ENCODE measurements at places on chromosomes 3 and 15.

DNA sequence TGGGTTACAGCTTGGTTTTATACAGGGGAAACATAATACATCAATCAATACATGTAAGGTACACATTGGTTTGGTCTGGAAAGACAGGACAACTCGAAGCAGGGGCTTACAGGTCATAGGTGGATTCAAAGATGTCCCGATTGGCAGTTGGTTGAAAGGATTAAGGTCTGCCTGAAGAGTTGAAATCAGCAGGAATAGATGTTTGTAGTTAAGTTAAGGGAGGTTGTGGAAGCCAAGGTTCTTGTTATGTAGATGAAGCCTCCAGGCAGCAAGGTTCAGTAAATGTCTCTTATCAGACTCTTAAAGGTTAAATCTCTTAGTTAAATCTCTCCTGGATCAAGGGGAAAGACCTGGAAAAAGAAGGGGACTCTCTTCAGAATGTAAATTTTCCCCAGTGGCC is 58.4 kb upstream of the MINAR1 start:
- no peaks in the 10 kb centered on the region for H3K27me3 ChIP-seq
- no peaks in the 10 kb centered on the region for H3K36me3 ChIP-seq
- no peaks in the 10 kb centered on the region for H3K4me1 ChIP-seq
- H3K4me3 ChIP-seq, result no peak overlapping the region
- no peak overlapping the region for H3K27ac ChIP-seq
- no peak for DNase-seq

DNA sequence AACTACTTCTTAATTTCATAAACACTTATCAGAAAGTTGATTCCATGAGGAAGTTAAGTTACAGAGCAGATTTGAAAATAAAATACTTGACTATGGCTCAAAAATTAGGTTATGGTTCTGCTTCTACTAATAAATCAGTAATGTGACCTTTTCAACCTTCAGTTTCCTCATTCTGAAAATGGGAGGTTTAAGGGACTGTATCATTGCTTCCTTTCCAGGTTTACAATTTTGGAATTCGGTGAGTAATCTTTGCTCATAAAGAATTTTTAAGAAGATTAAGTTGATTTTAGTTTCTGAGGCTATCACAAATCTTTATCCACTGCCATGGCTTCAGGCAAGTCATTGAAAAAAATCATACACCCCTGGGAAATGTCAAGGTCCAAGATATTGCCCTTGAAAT is 1061.2 kb downstream of the DIPK2A start:
- no peaks in the 10 kb centered on the region for H3K4me1 ChIP-seq
- no peak for DNase-seq
- no peak overlapping the region for H3K4me3 ChIP-seq
- H3K27me3 ChIP-seq, result no peaks in the 10 kb centered on the region
- no peak overlapping the region for H3K27ac ChIP-seq

GRCh38 chr3:65070968-65071367 is 383.2 kb upstream of the ADAMTS9 start:
- DNase-seq, result no peak
- H3K27ac ChIP-seq, result no peak overlapping the region
- no peaks in the 10 kb centered on the region for H3K36me3 ChIP-seq
- no peaks in the 10 kb centered on the region for H3K27me3 ChIP-seq
- H3K4me3 ChIP-seq, result no peak overlapping the region
- no peaks in the 10 kb centered on the region for H3K4me1 ChIP-seq

DNA sequence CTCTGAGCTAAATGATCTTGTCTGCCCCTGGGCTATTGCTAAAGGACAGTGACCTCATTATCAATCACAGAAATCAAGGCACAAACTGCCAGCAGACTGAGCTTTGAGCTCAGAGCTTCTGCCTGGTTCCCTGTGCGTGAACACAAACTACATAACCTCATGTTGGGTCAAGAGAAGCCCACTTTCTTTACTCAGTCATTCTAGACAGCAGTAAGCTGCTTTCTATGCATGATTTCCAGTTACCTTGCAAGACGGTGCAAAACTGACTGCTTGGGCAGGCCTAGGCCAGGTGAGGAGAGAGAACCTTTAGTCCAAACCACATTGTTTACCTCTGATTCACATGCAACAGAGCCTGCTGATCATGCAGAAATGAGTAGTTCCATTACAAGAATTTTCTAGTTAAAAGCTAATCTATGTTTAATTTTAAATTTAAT is 75.1 kb downstream of the ARRDC4 start:
- H3K4me3 ChIP-seq, result no peak overlapping the region
- DNase-seq, result no peak
- H3K36me3 ChIP-seq, result no peaks in the 10 kb centered on the region
- H3K27me3 ChIP-seq, result no peaks in the 10 kb centered on the region

GRCh38 chr3:46655271-46655670 is 38.2 kb downstream of the ALS2CL start:
- H3K27ac ChIP-seq, result no peak overlapping the region
- no peaks in the 10 kb centered on the region for H3K4me1 ChIP-seq
- DNase-seq, result no peak
- no peak overlapping the region for H3K4me3 ChIP-seq
- no peaks in the 10 kb centered on the region for H3K27me3 ChIP-seq

GRCh38 chr15:96756146-96756545 is 425.6 kb downstream of the NR2F2 start:
- DNase-seq, result no peak
- H3K27ac ChIP-seq, result no peak overlapping the region
- no peaks in the 10 kb centered on the region for H3K27me3 ChIP-seq
- no peaks in the 10 kb centered on the region for H3K36me3 ChIP-seq
- H3K4me1 ChIP-seq, result no peaks in the 10 kb centered on the region

GRCh38 chr3:196174652-196175051 is 36.5 kb downstream of the ZDHHC19 start:
- no peak overlapping the region for H3K27ac ChIP-seq
- H3K27me3 ChIP-seq, result no peaks in the 10 kb centered on the region
- no peak overlapping the region for H3K4me3 ChIP-seq

DNA sequence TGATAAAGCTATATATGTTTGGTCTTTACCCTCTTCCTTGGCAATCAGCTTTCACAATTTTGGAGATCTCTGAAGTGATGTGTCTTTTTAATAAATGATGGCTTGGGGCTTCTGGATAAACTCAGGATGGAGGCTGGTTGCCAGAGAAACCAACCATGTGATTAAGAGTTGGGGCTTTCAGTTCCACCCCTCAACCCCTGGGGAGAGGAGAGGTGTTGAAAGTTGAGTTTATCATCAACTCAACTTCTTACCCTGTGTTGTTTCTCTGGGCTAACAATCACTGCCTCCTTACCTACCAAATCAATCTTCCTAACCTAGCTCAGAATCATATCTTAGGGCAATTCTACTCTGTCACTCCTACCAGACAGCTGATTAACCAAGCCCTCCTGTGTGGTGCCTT is 735.8 kb downstream of the ZPLD1 start:
- no peak for DNase-seq
- H3K27me3 ChIP-seq, result no peaks in the 10 kb centered on the region
- H3K36me3 ChIP-seq, result no peaks in the 10 kb centered on the region
- H3K4me1 ChIP-seq, result no peaks in the 10 kb centered on the region
- H3K4me3 ChIP-seq, result no peak overlapping the region

DNA sequence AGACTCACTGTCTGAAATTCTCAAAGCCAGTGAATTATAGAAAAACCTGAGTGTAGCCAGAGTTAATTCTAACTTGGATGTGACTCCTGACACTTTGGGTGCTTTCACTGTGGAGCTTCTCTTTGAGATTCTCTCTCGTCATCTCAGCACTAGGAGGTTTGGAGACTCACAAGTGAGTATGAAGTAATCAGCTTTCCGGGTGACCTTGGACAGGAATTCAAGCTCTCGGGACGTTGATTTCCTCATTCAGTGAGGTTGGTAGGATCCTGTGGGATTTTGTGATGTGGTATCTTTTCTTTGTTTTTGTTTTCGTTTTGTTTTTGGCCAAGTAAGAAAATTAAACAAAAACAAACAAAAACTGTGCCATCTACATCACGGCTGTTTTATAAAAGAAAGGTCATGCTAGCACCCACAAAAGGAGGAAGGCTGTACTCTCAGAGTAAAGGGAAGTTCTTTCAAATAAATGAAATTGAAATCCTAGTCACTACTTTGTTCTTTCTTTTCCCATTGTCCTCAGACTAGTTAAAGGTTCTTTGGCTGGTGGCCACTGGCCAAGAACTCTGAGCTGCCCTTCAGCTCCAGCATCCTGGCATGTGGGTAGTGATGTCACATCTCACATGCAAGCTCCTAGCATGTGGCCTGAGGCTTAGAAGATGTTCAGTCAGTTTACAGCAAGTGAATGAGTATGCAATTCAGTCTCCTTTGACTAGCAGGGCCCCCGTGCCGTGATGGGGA is 263.3 kb upstream of the TPM1 start:
- H3K27me3 ChIP-seq, result no peaks in the 10 kb centered on the region
- peaks cover 27% of the 10 kb centered on the region for H3K4me1 ChIP-seq
- H3K27ac ChIP-seq, result peak overlapping the region; percentile 37
- DNase-seq, result peak; percentile 58
- no peak overlapping the region for H3K4me3 ChIP-seq

GRCh38 chr15:79837846-79838245 is 59.0 kb downstream of the MTHFS start:
- H3K4me3 ChIP-seq, result no peak overlapping the region
- no peaks in the 10 kb centered on the region for H3K4me1 ChIP-seq
- peaks cover 24% of the 10 kb centered on the region for H3K36me3 ChIP-seq
- H3K27ac ChIP-seq, result no peak overlapping the region

- H3K36me3 ChIP-seq, result no peaks in the 10 kb centered on the region
- DNase-seq, result no peak
- no peak overlapping the region for H3K27ac ChIP-seq
- H3K4me1 ChIP-seq, result no peaks in the 10 kb centered on the region
- no peaks in the 10 kb centered on the region for H3K27me3 ChIP-seq
- H3K4me3 ChIP-seq, result no peak overlapping the region
Observed at GRCh38 chr3:165613014-165613413, 224.2 kb downstream of the BCHE start.

GRCh38 chr3:190773948-190774347 is 88.5 kb downstream of the GMNC start:
- H3K27me3 ChIP-seq, result no peaks in the 10 kb centered on the region
- H3K27ac ChIP-seq, result no peak overlapping the region
- DNase-seq, result no peak
- no peaks in the 10 kb centered on the region for H3K36me3 ChIP-seq

GRCh38 chr3:114727373-114727772 is 419.7 kb downstream of the ZBTB20 start:
- H3K36me3 ChIP-seq, result no peaks in the 10 kb centered on the region
- DNase-seq, result no peak
- no peak overlapping the region for H3K27ac ChIP-seq
- H3K4me1 ChIP-seq, result peaks cover 20% of the 10 kb centered on the region
- H3K27me3 ChIP-seq, result no peaks in the 10 kb centered on the region

DNA sequence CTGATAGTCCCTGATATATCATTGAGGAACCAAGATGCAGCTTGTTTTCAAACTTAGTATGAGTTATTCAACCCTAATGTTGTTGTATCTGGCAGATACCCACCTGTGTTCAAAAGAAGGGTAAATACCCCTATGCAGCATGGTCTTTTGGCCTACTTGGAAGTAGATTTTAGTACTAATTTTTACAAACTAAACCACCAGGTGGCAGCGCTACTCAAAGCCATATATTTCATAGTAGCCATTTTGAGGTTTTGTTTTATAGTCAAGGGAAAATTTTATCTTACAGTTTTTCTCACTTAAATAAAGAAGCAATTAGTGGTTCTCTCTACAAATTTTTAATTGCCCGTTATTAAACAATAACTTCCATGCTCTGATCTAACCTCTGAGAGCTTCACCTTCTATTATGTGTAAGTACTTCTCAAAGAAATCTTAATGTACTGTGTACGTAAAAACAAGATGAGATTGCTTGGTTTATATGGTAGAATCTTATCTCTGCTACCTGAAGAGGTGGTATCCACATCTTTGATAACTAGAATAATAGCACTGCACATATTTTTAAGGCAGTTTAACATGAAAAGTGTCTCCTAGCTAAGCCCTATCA is 31.5 kb upstream of the MLF1 start:
- H3K27ac ChIP-seq, result no peak overlapping the region
- no peaks in the 10 kb centered on the region for H3K36me3 ChIP-seq
- no peaks in the 10 kb centered on the region for H3K27me3 ChIP-seq
- no peak overlapping the region for H3K4me3 ChIP-seq
- DNase-seq, result no peak

GRCh38 chr3:4703054-4703480 is 209.9 kb downstream of the ITPR1 start:
- H3K4me1 ChIP-seq, result no peaks in the 10 kb centered on the region
- no peak overlapping the region for H3K4me3 ChIP-seq
- DNase-seq, result no peak
- no peaks in the 10 kb centered on the region for H3K36me3 ChIP-seq
- no peaks in the 10 kb centered on the region for H3K27me3 ChIP-seq

GRCh38 chr3:42739401-42740158 is 33.5 kb downstream of the CCDC13 start:
- H3K36me3 ChIP-seq, result no peaks in the 10 kb centered on the region
- no peaks in the 10 kb centered on the region for H3K27me3 ChIP-seq
- H3K4me3 ChIP-seq, result no peak overlapping the region
- H3K4me1 ChIP-seq, result no peaks in the 10 kb centered on the region
- no peak for DNase-seq

- peaks cover 32% of the 10 kb centered on the region for H3K4me1 ChIP-seq
- H3K4me3 ChIP-seq, result peak overlapping the region; percentile 57
- no peak for DNase-seq
- peaks cover 13% of the 10 kb centered on the region for H3K27me3 ChIP-seq
- H3K36me3 ChIP-seq, result no peaks in the 10 kb centered on the region
- no peak overlapping the region for H3K27ac ChIP-seq
Observed at GRCh38 chr15:29674661-29675533, 147.4 kb downstream of the TJP1 start.

GRCh38 chr3:121698901-121699300 is 38.2 kb upstream of the HCLS1 start:
- peaks cover 11% of the 10 kb centered on the region for H3K36me3 ChIP-seq
- H3K4me1 ChIP-seq, result no peaks in the 10 kb centered on the region
- H3K4me3 ChIP-seq, result no peak overlapping the region
- DNase-seq, result peak; percentile 22
- peak overlapping the region; percentile 6 for H3K27ac ChIP-seq
- H3K27me3 ChIP-seq, result no peaks in the 10 kb centered on the region

- H3K4me1 ChIP-seq, result no peaks in the 10 kb centered on the region
- no peak for DNase-seq
- no peak overlapping the region for H3K27ac ChIP-seq
- H3K36me3 ChIP-seq, result no peaks in the 10 kb centered on the region
Observed at GRCh38 chr3:195197765-195198425, 73.1 kb downstream of the XXYLT1 start.

Measured in tibial nerve (tissue), 4 donors.